CD4-positive, alpha-beta T cell treated with Interleukin-17A for 4 hours (primary cell): ENCODE measurements at places on chromosomes 16 and 17.
A peak's percentile ranks its signal among the peaks of the same experiment; 100 is the strongest.

GRCh38 chr16:22815863-22816262, 1.9 kb downstream of the HS3ST2 start:
- DNase-seq = no peak

GRCh38 chr16:54878301-54878700, 52.4 kb upstream of the IRX5 start:
- DNase-seq = no peak

DNA sequence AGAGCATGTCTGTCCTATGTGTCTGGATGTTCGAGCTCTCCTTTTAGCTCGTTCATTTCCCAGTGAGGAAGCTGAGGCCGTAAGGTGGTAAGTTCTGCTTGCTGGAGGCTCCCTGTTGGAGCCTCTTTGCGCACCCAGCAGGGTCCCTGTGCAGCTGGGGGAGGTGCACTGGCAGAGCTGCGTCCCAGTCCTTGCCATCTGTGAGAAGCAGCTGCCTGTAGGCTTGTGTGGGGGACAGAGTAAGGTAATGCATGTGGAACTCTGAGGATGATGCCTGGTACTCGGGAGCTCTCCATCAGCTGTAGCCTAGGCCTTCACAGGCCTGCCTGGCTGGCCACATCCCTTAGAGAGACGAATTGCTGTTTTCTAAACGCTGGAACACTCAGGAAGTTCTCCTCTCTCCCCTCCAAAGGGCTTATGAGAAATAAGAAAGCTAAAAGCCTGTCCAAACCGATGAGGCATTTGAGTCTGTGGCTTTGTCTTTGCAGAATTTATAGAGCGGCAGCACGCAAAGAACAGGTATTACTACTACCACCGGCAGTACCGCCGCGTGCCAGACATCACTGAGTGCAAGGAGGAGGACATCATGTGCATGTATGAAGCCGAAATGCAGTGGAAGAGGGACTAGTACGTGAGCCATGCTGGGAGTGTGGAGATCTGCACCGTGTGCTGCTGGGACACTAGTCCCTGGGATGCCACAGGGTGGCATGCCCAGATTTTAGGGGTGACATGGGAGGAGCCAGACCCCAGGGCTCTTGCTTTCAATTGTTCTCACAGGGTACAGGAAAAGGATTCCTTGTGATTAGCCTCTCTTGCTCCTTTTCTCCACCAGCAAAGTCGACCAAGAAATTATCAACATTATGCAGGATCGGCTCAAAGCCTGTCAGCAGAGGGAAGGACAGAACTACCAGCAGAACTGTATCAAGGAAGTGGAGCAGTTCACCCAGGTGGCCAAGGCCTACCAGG, 1.6 kb downstream of the NDUFB10 start:
- no peak for DNase-seq

GRCh38 chr16:56505181-56505580, 14.6 kb downstream of the BBS2 start:
- DNase-seq = no peak

GRCh38 chr17:79066963-79067362, 7.7 kb upstream of the ENGASE start:
- no peak for DNase-seq

DNA sequence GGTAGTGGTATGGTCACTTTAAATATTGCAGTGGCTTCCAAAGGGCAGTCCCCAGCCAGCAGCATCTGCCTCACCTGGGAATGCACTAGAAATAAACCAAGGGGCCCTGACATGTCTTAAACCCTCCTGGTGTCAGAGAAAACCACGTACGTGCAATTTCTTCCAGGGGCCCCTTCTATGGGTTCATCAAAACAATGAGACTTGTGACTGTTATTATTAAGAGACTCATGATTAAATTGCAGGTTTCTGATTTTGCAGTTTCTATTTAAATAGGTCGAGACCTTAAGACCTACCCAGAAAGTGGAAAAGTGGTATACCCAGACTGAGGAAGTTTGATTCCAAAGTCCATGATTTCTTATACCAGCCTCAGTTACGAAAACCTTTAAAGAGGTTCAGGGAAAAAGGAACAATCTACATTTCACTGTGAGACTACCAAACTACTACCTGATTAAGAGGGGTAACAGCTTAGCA, 746 bp upstream of the POLG2 start:
- DNase-seq = no peak

GRCh38 chr17:79944821-79945391, 90.8 kb downstream of the TBC1D16 start:
- no peak for DNase-seq

DNA sequence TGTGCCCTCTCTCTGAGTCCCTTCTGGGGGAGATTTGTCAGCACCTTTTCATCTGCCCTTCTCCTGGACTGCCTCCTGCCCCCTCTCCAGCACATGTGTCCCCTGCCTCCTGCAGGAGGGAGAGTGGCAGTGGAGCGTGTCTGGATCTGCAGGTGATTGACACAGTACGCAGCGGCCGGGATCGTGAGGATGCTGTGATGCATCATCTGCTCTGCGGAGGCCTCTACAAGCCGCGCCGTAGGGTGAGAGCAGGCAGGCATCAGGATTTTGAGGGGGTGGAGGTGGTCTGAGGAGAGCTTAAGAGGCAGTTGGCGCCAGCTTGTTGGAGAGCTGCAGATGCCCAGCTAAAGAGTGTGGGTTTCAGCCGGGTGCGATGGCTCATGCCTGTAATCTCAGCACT, 10.9 kb downstream of the SLC9A5 start:
- DNase-seq = no peak

GRCh38 chr16:81443688-81444447, 740 bp upstream of the CMIP start:
- DNase-seq = peak; percentile 11

DNA sequence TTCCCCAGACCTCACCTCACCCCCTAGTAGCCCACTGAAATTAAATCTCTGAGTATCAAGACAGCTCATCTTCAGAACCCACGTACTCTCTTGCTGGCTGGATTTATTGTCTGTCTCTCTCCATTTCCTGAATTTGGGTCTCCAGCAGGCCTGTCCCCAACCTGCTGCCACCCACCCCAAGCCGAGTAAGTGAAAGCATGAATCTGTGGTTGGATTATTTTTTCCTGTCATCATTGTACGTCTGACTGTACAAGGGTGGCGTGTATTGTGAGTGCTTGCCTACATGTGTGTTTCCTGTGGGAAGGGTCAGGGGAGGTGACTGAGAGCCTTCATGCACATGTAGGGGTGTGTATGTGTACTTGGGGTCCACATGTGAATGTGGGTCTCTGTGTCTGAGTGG, 5.4 kb downstream of the TNP2 start:
- peak; percentile 64 for DNase-seq

GRCh38 chr16:3640207-3640606, 14.3 kb upstream of the DNASE1 start:
- no peak for DNase-seq

GRCh38 chr16:56734429-56734828, 4.5 kb downstream of the NUP93 start:
- DNase-seq = no peak

DNA sequence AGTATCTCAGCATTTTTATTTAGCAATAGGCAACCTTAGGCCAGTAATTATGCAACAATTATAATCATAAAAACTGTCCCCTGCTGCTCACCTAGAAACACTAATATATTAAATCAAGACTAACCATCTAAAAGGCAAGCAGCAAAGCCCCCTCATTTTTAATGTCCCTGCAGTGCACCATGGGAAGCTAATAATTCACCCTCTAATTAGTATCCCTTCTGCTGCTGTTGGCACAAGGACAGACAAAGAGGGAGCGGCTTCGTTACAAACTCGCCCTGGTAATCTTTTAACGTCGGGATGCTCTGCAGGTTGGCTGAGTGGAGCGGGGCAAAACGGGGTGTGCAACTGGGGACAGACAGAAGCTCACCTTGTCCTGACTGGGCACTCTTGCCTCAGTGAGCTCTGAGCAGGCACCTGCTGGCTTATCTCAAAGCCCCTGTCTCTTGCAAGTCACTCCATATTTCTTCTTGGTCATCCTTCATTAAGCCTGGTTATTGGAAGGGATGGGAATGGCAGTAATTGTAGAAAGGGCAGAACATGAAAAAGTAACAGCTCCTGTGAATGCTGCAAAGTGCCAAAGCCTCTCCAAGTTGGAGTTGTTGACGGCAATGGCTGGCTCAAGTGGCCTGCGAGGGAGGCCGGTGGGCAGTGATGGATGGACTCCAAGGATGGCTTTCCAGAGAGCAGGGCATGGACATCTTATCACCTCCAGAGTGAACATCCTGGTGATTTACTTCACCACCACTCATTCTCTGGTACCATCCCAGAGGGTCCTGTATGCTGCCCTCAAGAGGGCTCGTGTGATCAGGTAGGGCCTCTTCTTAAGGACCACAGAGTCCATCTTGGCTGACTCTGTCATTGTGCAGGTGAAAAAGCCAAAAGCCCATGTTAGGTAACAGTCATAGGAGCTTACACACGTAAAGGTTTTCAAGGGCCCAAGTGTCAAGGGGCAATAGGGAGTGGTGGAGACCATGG, 219.6 kb upstream of the N4BP1 start:
- DNase-seq = no peak

DNA sequence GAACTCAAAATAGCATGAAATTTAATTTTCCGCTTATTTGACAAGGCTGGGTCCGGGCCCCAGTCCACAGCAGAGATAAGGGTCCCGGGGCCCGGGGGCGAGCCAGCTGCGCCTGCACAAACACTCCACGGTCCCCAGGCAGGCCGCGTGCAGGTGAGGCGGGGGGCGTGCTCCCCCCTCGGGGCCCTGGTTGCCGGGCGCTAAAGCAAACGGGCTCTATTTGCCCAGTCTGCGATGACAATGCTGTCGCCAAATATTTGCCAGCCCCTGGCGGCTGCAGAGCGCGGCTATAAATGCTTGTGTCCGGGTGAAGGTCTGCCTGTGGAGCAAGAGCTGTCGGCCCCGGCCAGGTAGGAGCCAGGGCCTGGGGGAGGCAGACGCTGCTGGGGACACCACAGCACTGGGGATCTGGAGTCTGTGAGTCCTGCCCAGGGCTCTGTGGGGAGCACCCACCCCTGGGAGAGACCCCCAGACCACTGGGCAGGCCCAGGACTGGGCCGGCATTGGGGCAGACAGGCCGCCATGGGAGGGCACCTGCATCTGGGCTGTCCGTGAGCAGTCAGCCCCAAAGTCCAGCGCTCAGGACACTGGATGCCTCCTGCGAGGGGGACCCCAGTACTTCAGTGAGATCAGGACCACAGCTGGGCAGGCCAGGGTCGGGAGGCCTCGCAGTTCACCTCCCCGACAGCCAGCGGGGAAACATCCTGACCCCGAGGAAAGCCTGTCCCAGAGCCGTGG, at the start of gene PERCC1:
Gene PERCC1 (plus strand): TSS at position 320 of the 738 bp plus-strand sequence. CDS start 1,516 bp downstream, outside the sequence.
- DNase-seq = no peak

GRCh38 chr17:32747856-32748255, 129.1 kb downstream of the MYO1D start:
- DNase-seq = no peak

GRCh38 chr17:2709183-2709661, 2.3 kb downstream of the CLUH start:
- no peak for DNase-seq

GRCh38 chr16:67423611-67424260, 7.2 kb upstream of the HSD11B2 start:
- no peak for DNase-seq

DNA sequence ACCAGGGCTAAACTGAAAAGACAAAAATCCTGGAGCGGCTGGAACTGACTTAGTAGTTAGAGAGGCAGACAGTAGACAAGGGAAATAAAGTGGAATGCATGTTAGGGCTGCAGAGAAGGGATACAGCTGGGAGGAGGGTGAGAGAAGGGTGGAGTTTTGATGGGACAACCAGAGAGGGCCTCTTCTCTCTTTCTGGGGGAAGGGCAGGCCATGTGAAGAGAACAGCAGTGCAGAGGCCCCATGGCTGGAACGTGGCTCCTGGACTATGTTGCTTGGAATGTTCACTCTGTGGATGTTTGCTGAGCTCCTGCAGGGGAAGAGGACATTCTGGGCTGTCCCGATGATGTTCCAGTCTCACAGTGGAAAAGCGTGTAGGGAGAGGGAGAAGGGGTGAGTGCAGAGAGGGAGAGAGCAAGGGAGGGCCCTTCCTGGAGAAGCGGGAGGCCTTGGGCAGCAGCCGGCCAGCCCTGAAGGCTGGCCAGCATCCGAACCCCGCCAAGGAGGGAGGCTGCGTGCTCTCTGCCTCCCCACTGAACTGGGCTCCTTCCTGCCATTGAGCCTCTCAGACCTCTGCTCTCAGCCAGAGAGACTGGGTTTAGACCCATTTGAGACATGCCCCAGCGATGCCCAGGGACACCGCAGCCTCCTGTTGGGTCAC, 33.1 kb upstream of the GSE1 start:
- DNase-seq = no peak

GRCh38 chr16:12881740-12882139, 19.7 kb upstream of the SHISA9 start:
- no peak for DNase-seq

- DNase-seq = no peak
Observed at GRCh38 chr17:4317610-4318009, 48.9 kb downstream of the UBE2G1 start.

GRCh38 chr16:88591577-88592021, 21.4 kb downstream of the ZC3H18 start:
- DNase-seq = peak; percentile 24

GRCh38 chr16:82137822-82138167, 32.2 kb downstream of the MPHOSPH6 start:
- DNase-seq = no peak

DNA sequence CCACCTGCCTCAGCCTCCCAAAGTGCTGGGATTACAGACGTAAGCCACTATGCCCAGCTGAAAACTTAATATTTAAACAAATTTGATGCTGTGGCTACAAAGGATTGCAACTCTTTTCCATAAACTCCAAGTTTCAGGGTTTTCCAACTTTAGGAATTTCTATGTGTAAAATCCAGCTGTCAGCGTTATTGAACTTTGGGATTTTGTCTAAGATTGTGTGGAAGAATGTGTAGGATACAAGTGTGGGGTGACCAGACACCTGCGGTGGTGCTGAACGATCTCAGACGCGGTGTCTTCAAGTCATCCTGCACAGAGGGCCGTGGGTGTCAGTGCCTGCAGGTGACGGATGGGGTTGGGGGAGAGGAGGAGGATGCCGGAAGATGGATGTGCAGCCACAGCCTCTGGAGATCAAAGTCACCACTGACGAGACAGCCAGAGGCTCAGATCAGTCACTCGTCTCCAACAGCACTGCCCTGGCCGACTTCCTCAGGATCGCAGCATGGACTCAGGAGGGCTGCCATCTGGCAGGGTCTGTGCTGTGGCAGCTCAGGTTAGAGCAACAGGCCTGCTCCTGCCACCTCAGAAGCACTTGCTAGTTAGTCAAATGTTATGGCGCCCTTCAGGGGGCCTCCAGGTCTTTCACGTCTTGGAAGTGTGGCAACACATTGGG, 13.0 kb downstream of the ACSF3 start:
- DNase-seq = no peak

- DNase-seq = no peak
Observed at GRCh38 chr17:82384730-82385481, 13.3 kb downstream of the UTS2R start.

GRCh38 chr16:35431829-35432663, 1972.6 kb downstream of the TP53TG3F start:
- no peak for DNase-seq

DNA sequence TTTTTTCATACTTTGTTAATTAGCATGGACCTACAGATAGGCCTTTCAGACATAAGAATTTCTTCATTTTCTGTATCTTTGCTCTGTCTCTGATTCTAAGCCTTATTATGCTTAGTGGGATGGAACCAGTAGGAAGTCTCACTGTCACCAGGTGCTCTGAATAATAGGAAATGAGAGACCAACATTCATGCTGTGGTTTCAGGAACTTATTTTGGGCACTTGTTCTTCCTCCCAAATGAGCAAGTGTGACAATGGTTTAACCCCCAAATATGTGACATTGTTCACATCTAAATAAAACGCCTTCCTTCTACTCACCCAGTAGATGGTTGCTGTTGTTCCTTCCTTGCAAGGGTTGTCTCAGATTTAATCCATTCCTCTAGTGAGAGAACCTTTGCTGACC, 100.2 kb downstream of the SYCE1L start:
- no peak for DNase-seq

GRCh38 chr17:77853191-77853977, 105.1 kb upstream of the TNRC6C start:
- DNase-seq = no peak
